ENCODE measurements at places on chromosomes 5 and 9. TPM values are rescaled to one million over a fixed set of nuclear protein-coding genes. Genes with fewer than 3 reads are reported as not detected.

DNA sequence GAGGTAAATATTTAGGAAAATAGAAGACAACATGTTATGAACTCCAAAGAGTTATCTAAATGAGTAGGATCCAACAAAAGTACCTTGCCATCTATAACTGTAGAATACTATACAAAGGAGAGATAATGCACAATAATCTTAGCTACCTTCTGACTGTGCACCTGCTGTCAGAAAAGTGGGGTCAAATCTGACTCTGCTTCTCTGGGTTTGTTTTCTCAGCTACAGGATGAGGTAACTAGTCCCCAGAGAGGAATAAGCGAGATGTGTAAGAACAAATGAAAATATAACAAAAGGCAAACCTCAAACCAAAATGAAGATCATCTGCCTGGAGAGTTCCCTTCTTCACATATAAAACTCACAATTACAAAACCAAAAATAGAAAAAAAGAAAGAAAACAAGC is 204.8 kb downstream of the DCP2 start:
- no peaks in the 10 kb centered on the region for H3K36me3 ChIP-seq
- no peak overlapping the region for H3K4me3 ChIP-seq
- no peaks in the 10 kb centered on the region for H3K4me1 ChIP-seq
- no peak for DNase-seq
- H3K27me3 ChIP-seq: no peaks in the 10 kb centered on the region

DNA sequence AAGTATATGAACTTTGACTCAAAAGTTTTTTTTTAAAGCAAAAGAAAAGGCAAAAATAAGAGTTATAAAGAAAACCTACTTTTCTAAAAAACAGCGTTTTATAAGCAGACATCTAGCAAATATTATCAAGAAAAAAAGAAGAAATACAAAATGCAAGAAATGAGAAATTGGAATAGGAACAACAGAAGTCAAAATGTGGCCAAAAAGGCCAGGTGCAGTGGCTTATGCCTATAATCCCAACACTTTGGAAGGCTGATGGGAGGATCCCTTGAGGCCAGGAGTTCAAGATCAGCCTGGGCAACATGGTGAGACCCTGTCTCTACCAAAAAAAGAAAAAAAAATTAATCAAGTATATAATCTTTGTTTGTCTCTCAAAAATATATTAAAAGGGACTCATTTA is 35.9 kb downstream of the APTX start:
- H3K36me3 ChIP-seq: no peaks in the 10 kb centered on the region
- no peaks in the 10 kb centered on the region for H3K27me3 ChIP-seq
- peaks cover 7% of the 10 kb centered on the region for H3K4me1 ChIP-seq
- H3K4me3 ChIP-seq: no peak overlapping the region
- DNase-seq: no peak

DNA sequence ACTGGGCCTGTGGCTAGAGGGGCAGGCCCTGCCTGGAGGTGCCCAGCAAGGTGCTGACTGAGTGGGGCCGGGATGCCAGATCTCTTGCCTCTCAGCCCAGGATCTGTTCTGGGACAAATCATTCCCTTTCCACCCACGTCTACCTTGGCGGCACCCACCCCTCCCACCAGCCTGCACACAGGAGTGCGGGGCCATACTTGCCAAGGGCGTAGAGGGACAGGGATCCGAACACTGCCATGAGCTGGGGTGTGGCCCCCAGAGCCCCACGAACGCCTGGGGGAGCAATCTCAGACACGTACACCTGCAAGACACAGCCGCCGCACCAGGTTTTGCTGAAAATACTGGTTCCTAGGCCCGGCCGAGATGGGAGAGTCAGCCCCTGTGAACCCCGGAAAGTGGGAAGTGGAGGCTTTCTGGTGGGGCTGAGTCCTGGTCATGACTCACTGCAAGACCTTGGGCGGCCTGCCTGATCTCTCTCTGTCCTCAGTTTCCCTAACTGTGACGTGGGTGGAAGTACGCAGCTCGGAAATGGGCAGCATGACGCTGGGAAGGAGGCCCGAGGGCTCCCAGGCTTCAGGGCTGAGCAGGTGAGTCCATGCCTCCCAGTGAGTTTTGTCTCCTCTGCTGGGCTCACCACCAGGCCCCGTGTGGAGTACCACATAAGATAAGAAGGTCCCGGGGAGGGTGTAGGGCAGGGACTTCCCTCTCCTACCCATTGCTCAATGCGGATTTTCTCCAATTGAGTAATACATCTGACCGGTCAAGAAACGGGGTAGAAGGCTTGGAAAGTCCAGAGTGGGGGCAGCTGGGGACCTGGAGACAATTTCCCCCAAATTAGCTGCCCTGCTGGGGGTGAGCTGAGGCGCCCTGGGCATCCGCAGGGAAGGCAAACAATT is 2.6 kb downstream of the SLC2A6 start:
- H3K27me3 ChIP-seq: peaks cover 7% of the 10 kb centered on the region
- H3K36me3 ChIP-seq: no peaks in the 10 kb centered on the region
- H3K4me3 ChIP-seq: no peak overlapping the region
- peaks cover 30% of the 10 kb centered on the region for H3K4me1 ChIP-seq

- no peaks in the 10 kb centered on the region for H3K36me3 ChIP-seq
- no peak overlapping the region for H3K4me3 ChIP-seq
- no peak for DNase-seq
- peaks cover 84% of the 10 kb centered on the region for H3K4me1 ChIP-seq
- H3K27me3 ChIP-seq: no peaks in the 10 kb centered on the region
Observed at GRCh38 chr5:80187421-80188090, 68.3 kb downstream of the SERINC5 start.

DNA sequence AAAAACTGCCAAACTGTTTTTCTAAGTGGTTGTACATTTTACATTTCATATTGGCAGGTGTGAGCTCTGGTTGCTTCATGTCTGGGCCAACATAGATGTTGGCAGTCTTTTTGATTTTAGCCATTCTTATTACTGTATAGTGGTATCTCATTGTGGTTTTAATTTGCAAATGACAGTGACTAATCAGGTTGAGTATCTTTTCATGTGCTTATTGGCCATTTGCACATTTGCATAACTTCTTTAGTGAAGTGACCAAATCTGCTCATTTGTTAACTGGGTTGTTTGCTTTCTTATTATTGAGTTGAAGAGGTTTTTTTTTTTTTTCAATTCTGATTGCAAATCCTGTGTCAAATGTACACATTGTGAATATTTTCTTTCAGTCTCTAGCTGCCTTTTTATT is 36.9 kb upstream of the MSX2 start:
- no peak for DNase-seq
- no peak overlapping the region for H3K27ac ChIP-seq
- peaks cover 9% of the 10 kb centered on the region for H3K4me1 ChIP-seq
- H3K4me3 ChIP-seq: no peak overlapping the region
- no peaks in the 10 kb centered on the region for H3K36me3 ChIP-seq
- H3K27me3 ChIP-seq: peaks cover 81% of the 10 kb centered on the region

DNA sequence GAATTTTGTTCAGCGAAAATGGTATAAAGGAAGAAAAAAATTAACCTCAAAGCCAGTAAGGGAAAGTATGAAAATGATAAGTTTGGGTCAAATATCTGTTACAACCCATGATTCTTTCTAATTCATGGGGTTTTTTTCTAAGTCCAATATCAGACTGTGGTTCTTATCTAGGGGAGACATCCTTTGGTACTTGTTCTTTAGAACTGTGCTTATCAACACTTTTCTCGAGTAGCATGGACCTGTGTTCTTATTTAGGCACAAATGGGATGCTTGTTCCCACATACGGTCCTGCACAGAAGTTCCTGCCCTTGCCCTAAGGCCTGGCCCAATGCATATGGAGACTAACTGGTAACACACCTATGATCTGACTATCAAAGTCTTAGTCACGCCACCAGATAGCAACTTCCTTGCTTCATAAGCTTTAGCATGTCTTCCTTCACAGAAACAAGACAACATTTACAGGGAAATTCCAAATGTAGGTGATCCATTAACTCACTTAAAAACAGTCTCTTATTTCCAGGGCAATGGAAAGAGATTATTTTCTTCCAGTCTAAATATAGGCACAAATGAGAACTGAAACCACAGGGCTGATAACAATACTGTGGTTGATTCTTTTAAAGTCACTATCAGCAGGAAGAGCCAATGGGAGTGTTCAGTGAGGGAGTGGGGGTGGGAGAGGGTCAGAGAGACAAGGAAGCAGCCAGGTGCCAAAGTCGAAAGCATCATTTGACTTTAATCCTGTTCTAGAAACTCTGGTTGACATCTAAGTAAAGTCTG is 268.8 kb upstream of the ANKRD55 start:
- no peaks in the 10 kb centered on the region for H3K4me1 ChIP-seq
- H3K4me3 ChIP-seq: no peak overlapping the region
- DNase-seq: peak; percentile 56
- H3K27me3 ChIP-seq: no peaks in the 10 kb centered on the region
- no peaks in the 10 kb centered on the region for H3K36me3 ChIP-seq

GRCh38 chr9:131824155-131824594 is 84.3 kb upstream of the RAPGEF1 start:
- no peaks in the 10 kb centered on the region for H3K27me3 ChIP-seq
- no peaks in the 10 kb centered on the region for H3K36me3 ChIP-seq
- no peak overlapping the region for H3K27ac ChIP-seq
- DNase-seq: no peak

GRCh38 chr5:1555011-1555807 is 31.4 kb upstream of the LPCAT1 start:
- peak; percentile 50 for DNase-seq
- H3K4me3 ChIP-seq: no peak overlapping the region
- no peaks in the 10 kb centered on the region for H3K4me1 ChIP-seq
- no peaks in the 10 kb centered on the region for H3K36me3 ChIP-seq
- no peaks in the 10 kb centered on the region for H3K27me3 ChIP-seq
- H3K27ac ChIP-seq: no peak overlapping the region

GRCh38 chr9:117411547-117411946 is 3.3 kb downstream of the ASTN2 start:
- H3K36me3 ChIP-seq: no peaks in the 10 kb centered on the region
- H3K27me3 ChIP-seq: peaks cover 46% of the 10 kb centered on the region
- no peak overlapping the region for H3K27ac ChIP-seq
- H3K4me3 ChIP-seq: no peak overlapping the region
- DNase-seq: peak; percentile 71

DNA sequence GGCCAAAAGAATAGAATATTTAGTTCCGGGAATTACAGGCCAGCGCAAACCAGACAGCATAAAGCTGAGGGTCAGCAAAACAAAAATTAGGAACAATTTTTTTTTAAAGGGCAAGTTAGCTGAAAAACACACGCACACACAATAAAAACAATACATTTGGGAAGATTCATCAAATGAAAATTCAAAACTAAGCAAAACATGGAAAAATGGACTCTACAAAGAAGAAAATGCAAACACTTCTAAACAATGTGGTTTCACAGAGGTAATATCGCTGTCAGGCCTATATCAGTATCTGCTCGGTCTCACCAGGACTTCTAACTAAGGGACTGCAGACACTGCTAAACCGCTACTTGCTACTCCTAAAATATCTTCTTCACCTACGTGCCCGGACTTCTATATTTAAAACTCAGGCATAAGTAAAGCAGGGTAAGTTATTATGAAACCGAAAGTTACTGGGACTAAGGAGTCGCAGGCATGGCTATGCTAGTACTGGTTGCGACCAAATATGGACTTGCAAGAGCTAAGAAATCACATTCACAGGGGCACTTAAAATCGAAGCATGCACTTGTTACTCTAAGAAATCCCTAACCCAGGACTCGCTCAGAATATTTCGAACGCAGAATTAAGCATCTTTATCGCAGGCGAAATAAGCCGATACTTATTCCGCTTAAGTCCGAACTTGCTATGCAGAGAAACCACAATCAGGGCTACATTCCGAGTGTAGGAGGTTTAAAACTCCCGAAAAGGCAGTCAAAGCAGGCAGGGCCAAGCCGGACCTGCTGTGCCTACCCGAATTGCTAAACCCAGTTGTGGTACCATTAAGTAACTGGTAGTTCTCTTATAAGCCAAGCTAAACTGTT is 2.3 kb downstream of the ANXA2R start:
- peak; percentile 79 for DNase-seq
- H3K4me3 ChIP-seq: peak overlapping the region; percentile 37
- peak overlapping the region; percentile 96 for H3K27ac ChIP-seq
- peaks cover 8% of the 10 kb centered on the region for H3K27me3 ChIP-seq

- H3K27ac ChIP-seq: no peak overlapping the region
- H3K27me3 ChIP-seq: no peaks in the 10 kb centered on the region
- no peak overlapping the region for H3K4me3 ChIP-seq
- H3K36me3 ChIP-seq: no peaks in the 10 kb centered on the region
- DNase-seq: no peak
- no peaks in the 10 kb centered on the region for H3K4me1 ChIP-seq
Observed at GRCh38 chr5:171606414-171607024, 179.1 kb upstream of the SMIM23 start.

GRCh38 chr5:107112216-107112615 is 558.5 kb downstream of the EFNA5 start:
- H3K4me3 ChIP-seq: no peak overlapping the region
- DNase-seq: no peak
- H3K36me3 ChIP-seq: no peaks in the 10 kb centered on the region
- H3K27ac ChIP-seq: no peak overlapping the region
- no peaks in the 10 kb centered on the region for H3K4me1 ChIP-seq

- DNase-seq: no peak
- no peaks in the 10 kb centered on the region for H3K36me3 ChIP-seq
- no peaks in the 10 kb centered on the region for H3K4me1 ChIP-seq
- H3K27ac ChIP-seq: no peak overlapping the region
- no peaks in the 10 kb centered on the region for H3K27me3 ChIP-seq
Observed at GRCh38 chr9:5389109-5389732, 48.5 kb downstream of the PLGRKT start.

GRCh38 chr9:37515620-37516258 is 30.0 kb downstream of the POLR1E start:
- H3K4me3 ChIP-seq: no peak overlapping the region
- no peaks in the 10 kb centered on the region for H3K27me3 ChIP-seq
- DNase-seq: no peak
- H3K36me3 ChIP-seq: no peaks in the 10 kb centered on the region
- no peak overlapping the region for H3K27ac ChIP-seq

- no peaks in the 10 kb centered on the region for H3K36me3 ChIP-seq
- H3K27me3 ChIP-seq: no peaks in the 10 kb centered on the region
- peak overlapping the region; percentile 67 for H3K27ac ChIP-seq
- DNase-seq: peak; percentile 78
- H3K4me3 ChIP-seq: no peak overlapping the region
Observed at GRCh38 chr5:160269017-160269416, 39.7 kb downstream of the FABP6 start.

- no peaks in the 10 kb centered on the region for H3K27me3 ChIP-seq
- no peak for DNase-seq
- no peak overlapping the region for H3K4me3 ChIP-seq
- H3K4me1 ChIP-seq: peaks cover 53% of the 10 kb centered on the region
- no peak overlapping the region for H3K27ac ChIP-seq
- no peaks in the 10 kb centered on the region for H3K36me3 ChIP-seq
Observed at GRCh38 chr5:59543821-59544442, 349.6 kb downstream of the PDE4D start.

DNA sequence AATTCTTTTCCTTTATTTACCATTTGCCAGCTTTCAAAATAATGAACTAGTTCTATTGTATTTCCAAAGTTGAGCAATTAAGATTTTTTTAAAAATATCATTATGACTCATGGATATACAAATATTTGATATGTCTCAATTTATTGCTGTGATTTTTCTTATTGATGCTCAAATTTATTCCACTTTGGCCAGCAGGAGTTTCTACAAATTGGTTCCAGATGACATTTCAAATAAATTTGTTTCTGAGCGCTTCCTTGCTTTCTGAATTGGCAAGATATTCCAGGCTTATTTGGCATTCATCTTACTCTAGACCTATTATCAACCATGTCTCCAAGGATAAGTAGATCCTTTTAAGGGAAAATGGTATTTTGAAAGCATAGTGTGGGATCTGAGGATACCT is 58.5 kb upstream of the TJP2 start:
- H3K4me3 ChIP-seq: no peak overlapping the region
- no peak for DNase-seq
- no peaks in the 10 kb centered on the region for H3K36me3 ChIP-seq
- H3K27me3 ChIP-seq: no peaks in the 10 kb centered on the region

SLC22A4 gene
- 0.31 TPM for polyA plus RNA-seq

TLX3 gene
- not detected for polyA plus RNA-seq

CDH9 gene
- polyA plus RNA-seq: not detected

OTULINL gene
- polyA plus RNA-seq: 4.9 TPM
